Ureter (tissue), 1 donor: ENCODE measurements at places on chromosomes 6 and 20. TPM values are rescaled to one million over a fixed set of nuclear protein-coding genes. Genes with fewer than 3 reads are reported as not detected.

MUC22 gene
- not detected for total RNA-seq

TP53TG5 gene
- 1.2 TPM for total RNA-seq

GPR6 gene
- not detected for total RNA-seq

SNAI1 gene
- total RNA-seq = 5.8 TPM

RALY gene
- 111 TPM for total RNA-seq

DEFB116 gene
- not detected for total RNA-seq

BCL2L1 gene
- total RNA-seq = 91.4 TPM

RIPOR3 gene
- 5.0 TPM for total RNA-seq

VSX1 gene
- not detected for total RNA-seq

SPDEF gene
- 3.5 TPM for total RNA-seq

DNA sequence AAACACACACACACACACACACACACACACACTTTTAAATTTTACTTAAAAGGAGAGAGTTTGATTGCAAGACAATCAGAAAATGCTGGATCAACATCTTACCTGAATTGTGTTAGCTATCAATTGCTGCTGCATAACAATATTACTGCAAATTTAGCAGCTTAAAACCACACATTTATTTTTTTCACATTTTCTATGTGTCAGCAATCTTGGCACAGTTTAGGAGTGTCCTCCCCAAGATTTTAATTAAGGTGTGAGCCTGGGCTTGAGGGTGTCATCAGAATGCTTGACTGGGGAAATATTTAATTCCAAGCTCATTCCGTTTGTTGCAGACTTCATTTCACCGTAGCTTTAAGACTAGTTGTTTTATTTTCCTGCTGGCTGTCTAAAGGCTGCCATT is 431.0 kb upstream of the GJE1 start:
- DNase-seq = no peak

DNA sequence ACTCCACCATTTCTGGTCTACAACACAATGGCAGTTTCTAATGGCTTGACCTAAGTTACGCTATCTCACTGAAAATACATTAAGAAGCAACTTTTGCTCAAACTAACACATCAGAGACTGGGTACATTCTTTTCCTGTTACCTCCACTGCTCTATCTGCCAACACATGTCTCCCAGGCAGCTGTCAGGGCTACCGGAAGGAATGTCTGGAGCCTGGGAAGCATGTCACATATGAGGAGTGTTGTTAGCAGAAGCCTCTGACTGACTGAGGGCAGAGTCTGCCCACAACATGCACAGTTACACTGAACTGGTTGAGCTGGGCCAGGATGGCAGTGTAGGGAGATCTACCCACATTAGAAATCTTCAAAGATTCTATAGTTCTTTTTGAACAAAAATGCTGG is 264.5 kb downstream of the KIF16B start:
- DNase-seq = no peak

- no peak for DNase-seq
Observed at GRCh38 chr6:117267054-117267347, 1.6 kb downstream of the VGLL2 start.

GRCh38 chr6:130116273-130116672 is 97.9 kb downstream of the L3MBTL3 start:
- DNase-seq = no peak

DNA sequence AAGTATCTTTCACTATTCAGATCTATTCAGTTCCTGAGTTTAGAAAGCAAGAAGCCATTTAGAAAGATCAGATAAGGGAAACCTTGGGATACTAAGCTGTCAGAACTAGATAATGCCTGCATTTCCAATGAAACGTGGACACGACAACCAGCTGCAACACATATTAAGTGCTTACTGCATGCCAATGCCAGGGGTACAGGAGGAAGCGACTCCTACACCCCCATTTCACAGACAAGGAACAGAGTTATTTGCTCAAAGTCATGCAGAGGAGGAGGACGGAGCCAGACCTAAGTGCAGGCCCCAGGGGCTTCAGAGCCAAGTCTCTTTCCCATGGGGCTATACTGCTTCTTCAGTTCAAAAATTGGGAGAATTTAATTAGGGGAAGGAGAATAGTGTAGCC is 62.4 kb downstream of the PREX1 start:
- DNase-seq = no peak

DNA sequence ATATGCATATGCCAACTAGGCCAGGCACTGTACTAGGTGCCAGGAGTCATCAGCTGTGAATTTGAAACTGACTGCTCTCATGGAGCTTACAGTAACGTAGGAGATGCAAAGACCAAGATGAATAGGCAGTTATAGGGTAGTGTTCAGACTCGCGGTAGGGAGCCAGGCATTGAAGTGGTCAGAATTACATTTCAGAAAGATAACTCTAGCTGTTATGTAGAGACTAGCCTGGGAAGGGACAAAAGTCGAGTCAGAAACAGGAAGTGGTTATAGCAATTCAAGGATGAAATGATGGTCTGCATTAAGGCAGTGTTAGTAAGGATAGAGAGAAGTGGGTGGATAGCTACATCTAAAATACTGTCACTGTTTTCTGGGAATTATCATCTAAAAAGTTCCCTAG is 56.6 kb downstream of the PCMT1 start:
- no peak for DNase-seq

- no peak for DNase-seq
Observed at GRCh38 chr20:36231331-36231730, 4.9 kb upstream of the AAR2 start.

- no peak for DNase-seq
Observed at GRCh38 chr6:156865019-156865629, 87.9 kb downstream of the ARID1B start.

DNA sequence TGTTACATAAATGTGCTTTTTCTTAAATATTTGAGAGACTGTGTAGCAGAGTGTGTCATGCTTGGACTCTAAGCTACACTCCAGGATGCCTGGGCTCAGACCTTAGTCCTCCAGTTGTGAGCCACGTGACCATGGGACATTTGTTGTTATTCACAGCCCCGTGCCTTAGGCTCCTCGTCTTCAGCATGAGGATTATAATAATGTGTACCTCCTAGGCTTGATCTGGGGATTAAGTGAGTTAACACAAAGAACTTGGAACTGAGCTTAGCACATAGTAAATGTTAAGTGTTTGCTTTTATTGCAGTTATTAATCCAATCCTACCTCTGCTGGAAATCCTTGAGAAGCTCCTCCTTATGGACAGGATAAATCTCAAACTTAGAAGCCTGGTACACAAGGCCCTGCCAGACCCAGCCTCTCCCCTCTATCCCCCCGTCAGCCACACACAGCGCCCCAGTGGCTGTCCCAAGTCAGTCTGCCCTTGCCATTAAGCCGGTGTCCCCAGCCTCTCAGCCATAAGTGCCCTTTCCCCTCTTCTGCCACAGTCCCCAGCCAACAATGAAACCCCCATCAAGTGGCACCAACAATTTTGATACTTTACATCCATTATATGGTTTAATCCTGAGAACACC is 177.5 kb downstream of the TMEM242 start:
- DNase-seq = no peak

- DNase-seq = no peak
Observed at GRCh38 chr20:52681288-52681687, 290.9 kb upstream of the TSHZ2 start.

GRCh38 chr6:12343122-12343439 is 52.9 kb downstream of the EDN1 start:
- no peak for DNase-seq

DNA sequence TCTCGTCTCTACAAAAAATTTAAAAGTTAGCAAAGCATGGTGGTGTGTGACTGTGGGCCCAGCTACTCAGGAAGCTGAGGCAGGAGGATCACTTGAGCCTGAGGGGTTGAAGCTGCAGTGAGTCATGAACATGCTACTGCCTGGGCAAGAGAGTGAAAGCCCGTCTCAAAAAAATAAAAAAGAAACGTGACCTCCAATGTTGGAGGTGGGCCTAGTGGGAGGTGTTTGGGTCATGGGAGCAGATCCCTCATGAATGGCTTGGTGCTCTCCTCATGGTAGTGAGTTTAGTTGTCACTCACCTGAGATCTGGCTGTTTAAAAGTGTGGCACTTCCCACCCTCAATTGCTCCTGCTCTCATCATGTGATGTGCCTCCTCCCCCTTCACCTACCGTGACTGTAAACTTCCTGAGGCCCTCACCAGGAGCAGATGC is 24.3 kb downstream of the RBL1 start:
- DNase-seq = no peak

DNA sequence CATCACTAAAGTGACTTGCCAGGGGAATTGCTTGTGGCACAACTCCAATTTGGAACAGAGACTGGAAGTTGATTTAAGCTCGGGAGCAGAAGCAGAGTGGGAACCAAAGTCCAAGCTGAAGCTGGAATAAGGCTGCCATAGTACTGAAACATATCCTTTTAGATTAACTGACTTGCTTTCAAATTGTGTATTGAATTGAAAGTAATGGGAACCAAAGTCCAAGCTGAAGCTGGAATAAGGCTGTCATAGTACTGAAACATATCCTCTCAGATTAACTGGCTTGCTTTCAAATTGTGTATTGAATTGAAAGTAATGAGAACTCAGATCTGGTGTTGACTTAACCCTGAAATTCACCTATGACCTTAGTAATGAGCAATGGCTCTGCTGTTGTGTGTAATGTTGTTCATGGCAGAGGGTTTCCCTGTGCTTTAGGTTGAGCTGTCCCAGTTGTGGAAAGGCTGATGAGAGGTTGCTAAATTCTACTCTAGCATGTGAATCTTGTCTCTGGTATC is 40.2 kb downstream of the CENPW start:
- no peak for DNase-seq

GRCh38 chr6:80336911-80337310 is 230.4 kb downstream of the BCKDHB start:
- no peak for DNase-seq

GRCh38 chr6:88722686-88723085 is 240.7 kb downstream of the RNGTT start:
- DNase-seq = no peak

DNA sequence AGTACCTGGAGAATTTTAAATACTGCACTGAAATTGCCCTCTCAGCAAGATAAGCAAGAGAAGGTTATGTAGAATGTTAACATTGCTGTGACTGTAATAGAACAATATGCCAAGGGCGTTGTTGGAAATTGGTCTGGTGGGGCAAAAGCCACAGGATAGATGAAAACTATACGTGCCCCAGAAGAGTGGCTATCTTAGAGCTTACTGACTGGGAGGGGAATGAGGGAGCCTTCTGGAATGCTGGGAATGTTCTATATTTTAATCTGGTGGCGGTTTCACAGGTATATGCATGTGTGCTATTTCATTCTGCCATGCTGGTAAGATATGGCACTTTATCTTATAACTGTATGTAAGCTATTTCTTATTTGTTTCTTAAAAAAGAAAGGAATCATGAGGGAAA is 35.2 kb upstream of the YWHAB start:
- DNase-seq = no peak

GRCh38 chr6:72084992-72085569 is 198.7 kb downstream of the RIMS1 start:
- DNase-seq = no peak

DNA sequence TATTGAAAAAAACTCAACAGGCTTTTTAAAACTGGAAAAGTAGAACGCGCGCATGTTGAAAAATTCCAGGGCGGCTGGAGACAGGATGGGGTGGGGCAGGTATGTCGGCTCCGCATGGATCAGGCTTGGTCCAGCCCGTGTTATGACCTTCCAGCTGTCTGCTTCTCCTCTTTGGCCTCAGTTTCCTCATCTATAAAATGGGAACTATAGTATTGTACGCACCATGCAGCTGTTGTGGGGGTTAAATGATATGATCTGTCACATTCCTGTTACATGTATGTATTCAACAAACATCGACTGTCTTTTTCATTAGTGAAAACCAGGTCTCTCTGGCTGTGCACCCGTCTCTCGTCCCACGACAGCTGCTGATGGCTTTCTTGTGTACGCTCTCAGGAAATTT is 18.8 kb downstream of the PHACTR3 start:
- DNase-seq = no peak

- DNase-seq = no peak
Observed at GRCh38 chr6:2044192-2044591, 201.2 kb downstream of the GMDS start.

- DNase-seq = no peak
Observed at GRCh38 chr6:160042788-160043301, 74.0 kb downstream of the IGF2R start.
